Activated CD4-positive, alpha-beta T cell treated with anti-CD3 and anti-CD28 coated beads, Interleukin-2, amount 10 ng/mL, durations not matched to agents 7 days and 5 days (primary cell): ENCODE measurements at places on chromosomes 6 and 20. TPM values are rescaled to one million over a fixed set of nuclear protein-coding genes. Genes with fewer than 3 reads are reported as not detected.

PRPH2 gene
- total RNA-seq = not detected

DNA sequence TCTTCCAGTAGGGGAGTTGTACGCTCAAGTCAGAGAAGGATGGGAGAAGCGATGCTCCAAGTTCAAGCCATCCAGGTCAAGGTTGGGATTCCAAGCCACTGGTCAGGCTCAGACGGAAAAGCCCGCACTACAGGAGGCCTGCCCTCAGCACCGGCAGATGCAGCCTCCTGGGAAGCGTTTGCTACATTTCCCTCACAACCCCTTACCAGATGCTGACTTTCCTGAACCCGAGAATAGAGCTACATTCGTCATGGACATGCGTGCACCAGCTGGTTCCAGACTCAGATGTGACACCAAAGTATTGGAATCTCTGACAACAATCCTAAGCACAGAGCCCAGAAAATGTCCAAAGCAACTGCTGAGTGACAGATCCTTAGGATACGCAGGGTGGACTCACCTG lies 174.8 kb downstream of the SASH1 start:
- H3K27ac ChIP-seq = no peak overlapping the region
- no peak overlapping the region for H3K4me3 ChIP-seq
- DNase-seq = no peak
- no peaks in the 10 kb centered on the region for H3K4me1 ChIP-seq
- H3K36me3 ChIP-seq = no peaks in the 10 kb centered on the region

GRCh38 chr6:146542881-146543210 lies 787 bp upstream of the RAB32 start:
- peaks cover 37% of the 10 kb centered on the region for H3K27me3 ChIP-seq
- peaks cover 13% of the 10 kb centered on the region for H3K4me1 ChIP-seq
- no peak overlapping the region for H3K27ac ChIP-seq
- peak overlapping the region; percentile 17 for H3K4me3 ChIP-seq
- H3K36me3 ChIP-seq = no peaks in the 10 kb centered on the region
- DNase-seq = no peak

GRCh38 chr20:63288581-63289251 lies 4.3 kb upstream of the COL20A1 start:
- H3K4me1 ChIP-seq = peaks cover 3% of the 10 kb centered on the region
- no peaks in the 10 kb centered on the region for H3K27me3 ChIP-seq
- no peak overlapping the region for H3K27ac ChIP-seq

DNA sequence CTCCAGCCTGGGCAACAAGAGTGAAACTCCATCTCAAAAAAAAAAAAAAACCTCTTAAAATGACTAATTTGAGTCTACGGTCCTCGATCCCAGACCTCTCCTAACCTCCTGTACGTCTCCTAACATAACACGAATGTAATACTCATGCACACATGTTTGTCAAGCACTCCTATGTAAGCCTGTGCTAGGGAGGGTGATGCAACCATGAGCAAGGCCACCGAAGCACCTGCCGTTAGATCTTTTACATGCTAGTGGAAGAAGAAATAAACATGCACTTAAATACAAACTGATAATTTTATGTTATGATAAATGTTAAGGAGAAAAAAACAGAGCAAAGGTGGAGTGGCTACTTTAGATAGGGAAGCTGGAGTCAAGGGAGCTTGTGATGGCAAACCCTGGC lies 72.3 kb upstream of the BEND3 start:
- no peaks in the 10 kb centered on the region for H3K27me3 ChIP-seq
- no peak for DNase-seq
- no peak overlapping the region for H3K27ac ChIP-seq
- no peaks in the 10 kb centered on the region for H3K36me3 ChIP-seq

DNA sequence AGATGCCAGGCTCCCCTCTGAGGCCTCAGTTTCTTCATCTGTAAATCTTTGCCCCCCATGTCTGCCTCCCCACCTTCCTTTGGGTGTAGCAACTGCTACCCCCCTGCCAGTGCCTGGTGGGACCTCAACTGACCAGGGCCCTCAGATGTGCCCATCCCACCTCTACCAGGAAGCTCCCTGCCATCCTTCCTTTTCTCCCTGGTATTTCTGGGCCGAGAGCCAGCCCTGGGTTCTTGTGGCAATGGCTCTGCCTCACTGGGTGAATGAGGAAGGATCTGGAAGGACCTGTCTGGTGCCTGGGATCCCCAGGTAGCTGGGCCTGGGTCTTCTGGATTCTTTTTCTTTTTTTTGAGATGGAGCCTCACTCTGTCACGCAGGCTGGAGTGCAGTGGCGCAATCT lies 141.1 kb upstream of the RNF24 start:
- no peak overlapping the region for H3K27ac ChIP-seq
- H3K27me3 ChIP-seq = peaks cover 17% of the 10 kb centered on the region
- no peak overlapping the region for H3K4me3 ChIP-seq
- peaks cover 19% of the 10 kb centered on the region for H3K4me1 ChIP-seq
- no peak for DNase-seq

DCBLD1 gene
- 3.7 TPM for total RNA-seq

GRCh38 chr20:1875762-1876161 lies 19.4 kb upstream of the SIRPA start:
- no peaks in the 10 kb centered on the region for H3K27me3 ChIP-seq
- H3K4me1 ChIP-seq = no peaks in the 10 kb centered on the region
- H3K4me3 ChIP-seq = no peak overlapping the region
- H3K27ac ChIP-seq = no peak overlapping the region
- H3K36me3 ChIP-seq = no peaks in the 10 kb centered on the region

ARHGAP18 gene
- 7.5 TPM for total RNA-seq

DNA sequence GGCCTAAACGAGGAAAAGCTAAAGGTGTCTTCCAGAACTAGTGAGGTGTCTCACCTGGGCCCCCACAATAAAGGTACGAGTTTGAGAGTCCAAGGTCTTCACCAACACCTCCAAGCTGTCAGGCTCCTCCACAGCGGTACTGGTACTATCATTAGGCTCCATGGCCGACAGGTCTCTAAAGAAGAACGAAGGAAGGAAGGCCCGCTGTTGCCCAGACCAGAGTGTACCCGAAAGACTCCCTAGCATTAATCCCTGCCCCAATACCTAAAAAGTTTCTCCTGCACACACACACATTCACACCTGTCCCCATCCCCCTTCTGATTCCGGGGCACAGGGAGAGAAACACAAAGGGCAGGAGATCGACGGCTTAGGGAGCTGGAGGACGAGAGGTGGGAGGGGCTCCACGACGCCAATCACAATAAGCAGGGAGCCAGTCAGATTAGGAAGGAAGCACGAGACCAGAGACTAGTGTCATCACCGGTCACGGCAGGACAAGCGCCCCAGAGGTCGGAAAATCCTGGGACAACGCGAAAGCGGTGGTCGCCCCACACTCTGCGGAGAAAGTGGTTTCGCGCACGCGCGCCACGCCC lies 764 bp downstream of the BAG6 start:
- no peaks in the 10 kb centered on the region for H3K27me3 ChIP-seq
- DNase-seq = no peak
- H3K36me3 ChIP-seq = peaks cover 41% of the 10 kb centered on the region
- H3K27ac ChIP-seq = peak overlapping the region; percentile 100
- peak overlapping the region; percentile 95 for H3K4me3 ChIP-seq

LCA5 gene
- 0.05 TPM for total RNA-seq

GRCh38 chr6:2111162-2111677 lies 134.2 kb downstream of the GMDS start:
- peaks cover 16% of the 10 kb centered on the region for H3K4me1 ChIP-seq
- peak overlapping the region; percentile 82 for H3K27ac ChIP-seq
- DNase-seq = no peak
- H3K27me3 ChIP-seq = no peaks in the 10 kb centered on the region

CCN2 gene
- total RNA-seq = not detected

- peak overlapping the region; percentile 97 for H3K27ac ChIP-seq
- peaks cover 79% of the 10 kb centered on the region for H3K4me1 ChIP-seq
- no peaks in the 10 kb centered on the region for H3K27me3 ChIP-seq
- H3K36me3 ChIP-seq = peaks cover 18% of the 10 kb centered on the region
- H3K4me3 ChIP-seq = no peak overlapping the region
- DNase-seq = no peak
These were observed 7.1 kb upstream of the AP5S1 start for GRCh38 chr20:3812975-3813847.

TCF21 gene
- total RNA-seq = not detected

GRCh38 chr6:37021356-37022129 lies 16.1 kb downstream of the FGD2 start:
- peak; percentile 90 for DNase-seq
- peaks cover 7% of the 10 kb centered on the region for H3K36me3 ChIP-seq
- H3K27ac ChIP-seq = peak overlapping the region; percentile 77
- H3K27me3 ChIP-seq = no peaks in the 10 kb centered on the region
- H3K4me1 ChIP-seq = peaks cover 84% of the 10 kb centered on the region

NFATC2 gene
- 62.0 TPM for total RNA-seq

TMEM14A gene
- 25.3 TPM for total RNA-seq

DNA sequence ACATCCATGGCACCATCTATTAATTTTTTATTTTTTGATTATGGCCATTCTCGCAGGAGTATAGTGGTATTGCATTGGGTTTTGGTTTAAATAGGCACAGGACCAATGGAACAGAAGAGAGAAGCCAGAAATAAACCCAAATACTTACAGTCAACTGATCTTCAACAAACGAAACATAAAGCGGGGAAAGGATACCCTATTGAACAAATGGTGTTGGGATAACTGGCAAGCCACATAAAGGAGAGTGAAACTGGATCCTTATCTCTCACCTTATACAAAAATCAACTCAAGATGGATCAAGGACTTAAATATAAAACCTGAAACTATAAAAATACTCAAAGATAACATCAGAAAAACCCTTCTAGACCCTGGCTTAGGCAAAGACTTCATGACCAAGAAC lies 25.3 kb upstream of the RUNX2 start:
- H3K4me1 ChIP-seq = peaks cover 7% of the 10 kb centered on the region
- no peaks in the 10 kb centered on the region for H3K27me3 ChIP-seq
- no peak overlapping the region for H3K4me3 ChIP-seq
- peaks cover 33% of the 10 kb centered on the region for H3K36me3 ChIP-seq
- no peak overlapping the region for H3K27ac ChIP-seq

C6orf141 gene
- 0.83 TPM for total RNA-seq

DNA sequence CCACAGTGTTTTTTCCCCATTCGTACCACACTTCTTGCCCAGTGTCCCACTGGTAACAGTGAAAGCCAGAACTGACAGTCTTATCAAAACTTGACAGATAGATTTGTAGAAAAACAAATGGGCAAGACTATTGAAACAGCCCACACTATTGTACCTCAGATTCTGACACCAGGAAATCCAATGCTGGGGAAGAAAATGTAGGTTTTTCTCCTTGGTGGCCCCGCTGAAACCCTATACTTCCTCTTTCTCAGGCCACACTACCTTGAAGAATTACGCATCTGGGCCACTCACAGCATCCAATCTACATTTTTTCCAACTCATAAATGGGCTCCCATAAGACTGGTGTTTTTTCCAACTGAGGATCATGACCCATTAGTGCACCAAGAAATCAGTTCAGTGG lies 90.9 kb upstream of the HDDC2 start:
- no peak overlapping the region for H3K4me3 ChIP-seq
- no peak for DNase-seq
- H3K27me3 ChIP-seq = peaks cover 5% of the 10 kb centered on the region
- H3K27ac ChIP-seq = peak overlapping the region; percentile 32
- H3K4me1 ChIP-seq = peaks cover 12% of the 10 kb centered on the region

DNA sequence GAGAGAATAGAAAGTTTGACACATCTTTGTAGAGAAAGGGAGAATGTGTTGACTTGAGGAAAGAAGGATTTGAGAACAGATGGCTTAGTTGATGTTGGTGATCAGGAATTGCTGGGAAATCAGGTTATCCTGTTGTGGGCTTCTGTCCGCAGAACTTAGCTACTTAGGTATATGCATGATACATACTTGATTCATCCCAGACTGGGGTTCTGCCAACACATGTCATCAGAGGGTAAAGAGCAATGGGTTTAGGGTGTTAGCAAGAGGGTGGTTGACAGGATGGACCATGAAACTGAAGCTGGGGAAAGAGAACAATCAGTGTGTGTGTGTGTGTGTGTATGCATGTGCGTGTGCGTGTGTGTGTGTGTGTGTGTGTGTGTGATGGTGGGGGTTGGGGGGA lies 50.6 kb upstream of the NELFCD start:
- no peak for DNase-seq
- peaks cover 18% of the 10 kb centered on the region for H3K27me3 ChIP-seq
- no peak overlapping the region for H3K4me3 ChIP-seq
- H3K36me3 ChIP-seq = no peaks in the 10 kb centered on the region
- H3K4me1 ChIP-seq = no peaks in the 10 kb centered on the region

GRCh38 chr6:27280064-27280539 lies 32.0 kb downstream of the POM121L2 start:
- DNase-seq = no peak
- peak overlapping the region; percentile 48 for H3K4me3 ChIP-seq
- H3K4me1 ChIP-seq = peaks cover 19% of the 10 kb centered on the region

MYL9 gene
- 0.25 TPM for total RNA-seq

TCF15 gene
- total RNA-seq = not detected

DNA sequence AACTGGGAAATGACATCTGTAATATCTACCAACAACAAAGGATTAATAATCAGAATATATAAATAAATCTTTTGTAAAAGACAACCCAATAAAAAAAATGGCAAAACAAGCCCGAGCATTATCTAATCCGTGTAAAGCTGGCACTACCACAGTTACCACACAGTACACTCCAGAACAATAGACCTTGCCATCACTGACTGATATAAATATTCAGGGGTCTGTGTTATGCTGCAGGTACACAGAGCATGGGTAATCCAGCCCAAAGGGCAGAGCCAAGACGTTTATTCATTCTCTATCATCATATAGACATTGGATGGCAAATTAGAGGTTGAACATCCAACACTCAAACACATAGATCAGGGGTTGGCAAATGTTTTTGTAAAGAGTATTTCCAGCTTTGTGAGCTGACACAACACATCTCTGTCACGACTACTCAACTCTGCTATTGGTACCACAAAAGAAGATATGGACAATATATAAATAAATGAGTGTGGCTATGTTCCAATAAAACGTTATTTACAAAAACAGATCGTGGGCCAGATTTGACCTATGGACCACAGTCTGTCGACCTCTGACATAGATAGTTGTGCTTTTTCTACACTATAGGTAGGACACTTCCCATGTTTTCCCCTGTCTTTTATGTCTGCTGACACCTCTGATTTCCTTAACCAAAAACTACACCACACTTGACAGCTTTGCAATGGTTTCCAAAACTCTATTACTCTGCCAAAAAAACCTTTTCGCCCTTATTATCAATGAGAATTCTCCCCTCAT lies 4.5 kb downstream of the NCOA6 start:
- DNase-seq = no peak
- H3K27me3 ChIP-seq = no peaks in the 10 kb centered on the region
- H3K4me1 ChIP-seq = peaks cover 37% of the 10 kb centered on the region
- H3K4me3 ChIP-seq = no peak overlapping the region

DNA sequence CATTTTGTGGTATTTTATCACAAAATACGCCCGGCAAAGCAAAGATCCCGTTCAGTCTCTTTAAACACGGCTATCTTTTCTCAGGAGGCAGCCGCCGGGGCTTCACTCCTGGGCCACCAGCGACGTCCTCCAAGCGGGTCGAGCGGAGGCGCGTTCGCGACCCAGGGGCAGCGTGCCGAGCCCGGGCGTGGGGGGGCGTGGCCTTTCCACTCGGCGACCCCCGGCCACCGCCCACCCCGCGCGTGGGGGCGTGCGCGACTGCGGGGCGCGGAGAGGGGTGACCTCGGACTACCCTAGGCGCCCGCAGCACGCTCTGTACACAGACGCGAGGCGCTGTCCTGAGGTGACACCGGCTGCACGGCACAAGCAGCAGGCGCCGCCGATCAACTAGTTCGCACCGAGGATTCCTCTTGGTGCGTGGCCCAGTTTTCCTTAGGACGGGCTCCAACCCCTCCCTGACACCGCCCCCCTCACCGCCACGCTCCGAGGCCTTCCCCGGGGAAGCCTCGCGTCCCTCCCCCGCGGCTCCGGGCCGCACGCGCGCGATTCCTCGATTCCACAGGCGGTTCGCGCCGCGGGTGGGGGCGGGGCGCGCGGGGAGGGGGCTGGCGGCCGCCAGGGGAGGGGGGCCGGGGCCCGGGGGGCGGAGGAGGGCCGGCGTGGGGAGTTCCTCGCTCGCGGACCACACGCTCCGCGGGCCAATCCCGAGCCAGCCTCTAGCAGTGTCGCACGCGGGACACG lies 1.1 kb upstream of the JARID2 start:
- H3K27me3 ChIP-seq = no peaks in the 10 kb centered on the region
- peak overlapping the region; percentile 99 for H3K4me3 ChIP-seq
- H3K4me1 ChIP-seq = peaks cover 17% of the 10 kb centered on the region
